ENCODE measurements at places on chromosomes 3 and 15.

- DNase-seq: no peak
These were observed 9.1 kb downstream of the ZFAND6 start for GRCh38 chr15:80068578-80068977.

DNA sequence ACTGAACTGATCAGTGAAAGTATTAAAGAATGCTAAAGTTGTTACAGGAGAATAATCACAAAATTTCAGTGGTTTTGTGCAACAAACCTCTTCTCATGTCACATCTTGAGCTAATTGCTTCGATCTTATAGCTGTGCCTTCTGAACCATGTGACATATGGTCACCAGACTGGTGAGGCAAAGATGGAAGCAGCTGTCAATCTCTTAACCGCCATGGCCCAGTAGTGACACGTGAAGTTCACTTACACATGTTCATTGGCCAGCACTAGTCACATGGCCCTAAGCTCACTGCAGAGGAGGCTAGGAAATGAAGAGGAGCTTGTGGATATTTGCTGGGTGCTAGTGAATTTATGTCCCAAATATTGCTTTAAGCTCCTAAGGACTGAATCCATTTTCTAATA lies 32.5 kb downstream of the BOC start:
- no peak for DNase-seq

DNA sequence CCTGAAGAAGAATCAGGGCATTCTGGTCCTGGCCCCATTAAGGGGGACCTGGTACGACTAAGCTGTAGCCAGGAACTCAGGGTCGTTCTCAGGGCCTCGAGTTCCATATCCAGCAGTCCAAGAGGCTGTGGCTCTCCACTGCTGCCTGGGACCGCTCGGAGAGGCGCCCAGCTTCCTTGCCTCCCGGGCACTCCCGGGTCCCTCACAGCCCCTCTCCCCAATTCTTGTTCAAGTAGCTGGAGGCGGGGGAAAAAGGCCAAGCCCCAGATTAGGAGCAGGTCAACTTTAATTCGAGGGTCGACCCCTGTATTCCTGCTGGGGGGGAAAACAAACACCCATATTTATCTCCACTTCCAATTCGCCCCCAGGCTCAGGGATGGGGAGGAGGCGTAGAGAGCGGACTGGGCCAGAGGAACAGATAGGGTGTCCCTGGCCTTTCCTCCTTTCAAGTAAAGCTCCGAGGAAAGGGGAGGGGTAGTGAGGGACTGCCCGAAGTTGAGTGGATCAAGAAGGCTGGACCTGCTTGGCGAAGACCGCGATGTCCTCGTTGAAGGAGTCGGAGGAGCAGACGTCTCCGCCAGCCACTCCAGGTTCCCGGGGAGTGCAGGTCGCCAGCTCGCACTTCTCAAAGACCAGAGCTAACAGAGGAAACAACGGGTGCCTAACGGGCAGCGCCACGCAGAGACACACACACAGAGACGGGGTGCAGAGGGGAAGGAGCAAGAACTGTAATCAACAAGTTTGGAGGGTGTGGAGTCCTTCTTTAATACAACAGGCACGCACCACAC lies 4.4 kb downstream of the MEIS2 start:
- DNase-seq: no peak

GRCh38 chr3:150074697-150075416 lies 104.2 kb upstream of the PFN2 start:
- no peak for DNase-seq

DNA sequence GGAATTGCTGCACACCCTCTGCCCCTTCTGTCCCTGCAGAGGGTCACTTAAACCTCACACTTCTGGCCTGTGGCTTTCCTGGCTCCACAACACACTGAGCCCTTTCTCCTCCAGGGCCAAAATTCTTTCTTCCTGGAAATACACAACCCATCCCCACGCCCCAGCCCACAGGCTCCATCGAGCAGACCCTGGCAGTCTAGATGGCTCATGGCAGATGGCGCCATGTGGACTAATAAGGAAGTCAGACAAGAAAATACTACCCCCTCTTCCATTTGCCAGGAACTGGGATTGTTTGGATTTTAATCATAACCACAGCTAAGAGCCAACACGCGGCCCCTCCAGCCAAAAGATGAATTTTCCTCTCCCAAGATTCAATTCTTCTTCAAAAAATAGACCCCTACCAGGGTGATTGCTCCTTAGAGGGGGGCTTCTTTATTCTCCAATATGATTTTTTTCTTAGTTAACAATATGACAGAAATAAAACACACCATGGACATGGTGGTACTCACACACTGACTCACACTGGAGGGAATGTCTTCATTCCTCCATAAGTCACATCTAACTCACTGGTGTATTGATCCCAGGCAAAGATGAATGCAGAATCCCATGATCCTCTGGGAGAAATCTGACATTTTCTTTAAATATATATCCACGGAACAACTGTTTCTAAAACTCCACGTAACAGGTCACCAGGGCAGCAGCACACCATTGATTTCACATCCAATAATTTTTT lies 111.5 kb downstream of the NTRK3 start:
- no peak for DNase-seq

DNA sequence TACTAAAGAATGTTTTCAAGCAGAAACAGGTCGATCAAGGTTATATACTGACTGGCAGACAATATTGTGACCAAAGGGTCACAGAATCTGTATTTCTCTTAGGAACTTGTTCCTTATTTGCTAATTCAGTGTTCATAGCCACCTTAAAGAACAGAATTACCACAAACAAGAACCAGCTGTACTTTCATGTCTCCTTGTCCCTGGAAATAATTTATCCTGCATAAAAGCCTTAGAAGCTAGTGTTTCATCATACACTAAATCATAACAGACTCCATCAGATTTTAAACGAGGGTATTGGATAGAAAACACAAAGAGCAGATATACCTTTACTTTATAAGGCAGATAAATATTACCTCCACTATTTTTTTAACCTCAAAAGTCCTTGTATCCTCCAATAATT lies 6.4 kb downstream of the DNAJC19 start:
- no peak for DNase-seq

DNA sequence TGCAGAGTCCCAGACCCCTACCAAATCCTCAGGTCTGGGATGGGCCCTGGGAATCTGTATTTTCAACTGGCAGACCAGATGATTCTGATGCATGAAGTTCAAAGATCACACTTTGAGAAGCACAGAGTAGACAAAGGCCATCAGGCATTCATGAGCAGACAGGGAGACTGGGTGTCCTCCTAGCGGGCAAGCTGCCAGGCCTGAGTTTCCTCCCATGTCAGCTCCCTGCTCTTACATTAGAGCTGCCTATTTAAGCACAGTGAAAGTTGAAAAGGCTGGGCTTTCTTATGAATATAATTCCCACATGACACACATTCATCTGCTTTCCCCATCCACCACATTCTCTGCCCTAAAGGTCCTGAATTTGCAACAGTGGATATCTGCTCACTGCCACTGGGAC lies 14.0 kb downstream of the CAPN3 start:
- DNase-seq: no peak

DNA sequence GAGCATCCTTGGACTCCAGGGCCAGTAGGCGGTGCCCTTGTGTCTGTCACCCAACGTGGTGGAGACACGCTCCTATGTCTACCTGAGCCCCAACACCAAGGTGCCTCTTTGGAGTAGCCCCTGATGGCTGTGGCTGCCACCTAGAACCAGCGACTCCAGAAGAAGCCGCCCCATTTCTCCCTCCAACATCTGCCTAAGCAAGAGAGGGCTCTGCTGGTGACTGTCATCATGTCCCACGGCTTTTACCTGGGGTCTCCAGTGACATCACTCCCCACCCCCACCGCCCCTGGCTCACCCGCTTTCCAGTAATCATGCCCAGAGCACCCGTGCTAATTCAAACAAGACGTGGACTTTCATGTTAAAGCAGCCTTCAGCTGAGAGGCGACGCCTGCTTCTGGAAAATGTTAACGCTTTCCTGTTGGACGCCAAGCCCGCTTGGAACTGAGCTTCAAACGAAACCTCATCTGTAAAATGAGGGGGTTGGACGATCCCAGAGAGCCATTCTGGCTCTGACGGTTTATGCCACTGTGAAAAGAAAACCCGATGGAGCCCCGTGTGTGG lies 57.0 kb downstream of the ISG20 start:
- DNase-seq: no peak

DNA sequence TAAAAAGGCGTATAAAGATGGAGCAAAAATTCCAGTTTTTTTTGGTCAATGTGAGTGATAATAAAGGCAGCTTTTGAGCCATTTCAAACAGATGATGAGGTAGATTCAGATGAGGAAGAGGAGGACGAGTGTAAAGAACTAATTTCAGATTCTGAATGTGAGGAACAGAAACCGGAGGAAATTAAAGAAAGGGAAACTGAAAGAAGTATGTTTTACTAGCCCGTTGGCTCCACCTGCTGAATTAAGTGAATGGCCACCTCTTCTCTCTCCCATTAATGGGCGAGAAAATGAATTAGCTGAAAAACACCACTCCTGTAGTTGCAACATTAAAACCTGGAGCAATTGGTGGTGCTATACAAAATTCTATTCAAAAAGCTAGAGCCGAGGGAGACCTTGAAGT lies 55.4 kb downstream of the CYP19A1 start:
- no peak for DNase-seq

GRCh38 chr3:71176366-71176765 lies 407.2 kb downstream of the FOXP1 start:
- no peak for DNase-seq

DNA sequence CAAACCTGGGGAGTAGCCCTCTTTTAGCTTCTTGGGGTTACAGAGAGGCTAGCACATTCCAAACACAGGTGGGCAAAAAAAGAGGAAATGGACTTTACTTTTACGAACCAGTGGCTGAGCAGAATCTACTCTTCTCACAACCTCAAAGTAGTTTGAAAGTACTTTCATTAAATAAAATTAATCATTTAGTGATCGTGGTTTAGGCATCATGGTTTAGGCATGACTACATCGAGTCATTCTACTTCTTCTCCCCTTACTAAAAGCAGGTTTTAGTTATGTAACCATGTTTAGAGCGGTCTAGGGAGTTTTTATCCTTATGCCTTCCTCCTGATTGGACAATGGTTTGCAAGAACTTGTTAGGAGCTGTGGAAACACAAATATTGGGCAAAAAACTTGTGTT lies 2.5 kb upstream of the GREM1 start:
- DNase-seq: no peak

DNA sequence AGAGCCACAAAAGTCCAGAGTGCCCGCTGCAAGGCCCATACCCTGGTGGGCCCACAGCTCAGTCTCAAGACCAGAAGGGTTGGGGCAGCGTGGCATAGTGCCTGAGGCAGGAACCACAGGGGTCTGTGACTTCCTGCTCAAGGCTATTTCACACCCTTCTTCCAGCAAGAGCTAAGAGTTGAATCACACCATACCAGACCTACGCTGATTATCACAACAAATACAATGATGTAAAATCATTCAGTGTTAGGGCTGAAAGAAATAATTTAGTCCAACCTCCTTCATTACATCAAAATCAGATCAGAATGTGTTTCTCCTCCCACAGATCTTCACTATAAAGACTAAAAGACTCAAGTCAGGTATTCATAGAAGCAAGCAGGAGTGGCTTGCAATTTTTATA lies 27.8 kb upstream of the ST8SIA2 start:
- DNase-seq: no peak

DNA sequence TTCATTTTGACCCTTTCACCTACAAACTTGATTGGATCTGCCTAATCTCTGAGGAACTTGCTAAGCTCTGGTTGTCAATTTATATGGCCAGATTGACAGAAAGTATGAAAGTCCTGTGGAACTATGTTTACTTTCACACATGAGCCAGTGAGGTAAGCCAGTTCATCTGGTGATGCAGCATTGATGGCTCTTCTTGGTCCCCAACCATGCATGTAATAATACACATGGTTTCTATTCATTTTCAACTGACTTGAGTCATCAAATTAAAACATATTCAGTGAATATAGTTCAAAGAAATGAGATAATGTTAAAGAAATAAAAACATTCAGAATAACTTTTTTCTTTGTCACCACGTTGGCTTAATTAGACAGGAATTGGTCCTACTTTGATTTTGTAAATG lies 336.1 kb upstream of the THBS1 start:
- no peak for DNase-seq

DNA sequence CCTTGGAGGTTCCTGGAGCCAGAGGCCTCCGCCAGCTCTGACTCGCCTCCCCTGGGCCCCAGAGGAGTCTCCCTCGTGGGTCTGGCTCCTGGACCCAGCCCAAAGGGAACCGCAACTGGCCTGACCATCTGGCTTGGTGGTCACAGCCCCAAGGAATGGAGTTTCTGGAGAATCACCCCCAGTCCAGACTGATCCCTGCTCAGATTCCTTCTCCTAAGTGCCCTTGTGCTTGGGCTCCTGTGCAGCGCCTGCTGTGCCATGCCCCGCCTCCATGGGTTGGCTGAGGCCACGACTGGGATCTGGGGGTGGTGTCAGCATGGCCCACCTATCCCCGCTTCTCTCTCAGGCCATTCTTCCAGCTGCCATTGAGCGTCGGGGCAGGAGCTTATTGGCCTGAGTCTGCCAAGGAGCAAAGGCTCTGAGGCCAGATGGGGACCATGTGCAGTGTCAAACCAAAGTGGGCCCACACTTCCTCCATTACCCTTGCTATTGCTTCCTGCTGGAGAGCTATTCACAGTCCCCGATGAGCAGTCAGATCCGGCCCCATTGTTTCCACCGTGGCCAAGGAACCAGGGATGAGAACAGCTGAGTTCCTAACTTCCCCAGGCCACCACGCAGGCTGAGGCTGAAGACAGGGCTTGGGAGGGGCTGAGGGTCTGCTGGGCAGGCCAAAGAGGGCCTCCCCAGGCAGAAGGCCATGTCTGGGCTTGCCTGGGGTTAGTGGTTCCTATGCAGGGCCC lies 19.0 kb downstream of the CSPG4 start:
- no peak for DNase-seq

GRCh38 chr15:29686445-29687203 lies 135.6 kb downstream of the TJP1 start:
- no peak for DNase-seq

DNA sequence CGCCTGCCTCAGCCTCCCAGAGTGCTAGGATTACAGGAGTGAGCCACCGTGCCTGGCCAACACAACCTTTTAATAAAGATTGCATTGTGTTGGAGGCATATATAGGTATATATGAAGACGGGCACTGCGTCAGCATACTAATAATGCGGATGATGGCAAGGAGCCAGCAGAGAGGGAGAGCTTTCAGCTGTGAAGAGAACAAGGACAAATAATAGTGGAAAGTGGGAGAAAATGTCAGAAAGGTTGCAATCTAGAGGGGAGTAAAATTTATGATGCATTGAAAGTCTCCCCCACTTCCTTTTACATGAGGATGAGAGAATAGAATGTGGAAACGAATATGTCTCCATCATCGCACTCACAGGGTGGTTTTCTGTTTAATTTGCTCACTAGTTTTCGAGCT lies 170.5 kb upstream of the TBL1XR1 start:
- no peak for DNase-seq

GRCh38 chr15:55552926-55553325 lies 35.2 kb downstream of the PYGO1 start:
- DNase-seq: no peak

GRCh38 chr15:73979636-73980035 lies 12.5 kb downstream of the STOML1 start:
- DNase-seq: no peak

- DNase-seq: no peak
These were observed 990 bp downstream of the ITIH4 start for GRCh38 chr3:52829482-52829881.

GRCh38 chr3:50620820-50621219 lies 3.9 kb downstream of the MAPKAPK3 start:
- DNase-seq: no peak

GRCh38 chr15:82551646-82552247 lies 11.5 kb upstream of the RPS17 start:
- DNase-seq: no peak
